ENCODE measurements at places on chromosomes 2 and 18.

DNA sequence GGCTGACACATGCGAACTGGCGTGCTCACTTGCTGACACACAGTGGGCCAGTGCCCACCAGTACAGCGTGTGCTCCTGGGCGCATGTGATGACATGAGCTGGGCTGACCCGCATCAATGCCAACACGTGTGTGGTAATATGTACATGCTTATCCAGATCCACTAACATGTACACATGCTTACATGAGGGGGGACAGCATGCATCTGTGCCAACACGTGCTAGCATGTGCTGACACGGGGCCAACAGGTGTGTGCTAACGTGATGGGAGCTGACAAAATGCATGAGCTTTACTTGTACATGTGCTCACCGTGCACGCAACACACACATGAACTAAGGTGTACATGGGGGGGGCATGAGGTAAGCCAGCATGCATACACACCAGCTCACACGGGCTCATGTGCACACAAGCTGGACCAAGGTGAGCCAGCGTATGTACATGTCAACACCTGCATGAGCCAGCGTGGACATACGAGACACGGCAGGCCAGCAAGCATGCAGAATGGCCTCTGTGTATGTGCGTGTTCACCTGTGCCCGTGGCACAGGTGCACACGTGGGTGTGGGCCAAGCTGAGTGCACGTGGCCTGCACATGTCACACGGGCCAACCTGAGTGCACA, 28.5 kb downstream of the GPC1 start:
- DNase-seq: no peak

DNA sequence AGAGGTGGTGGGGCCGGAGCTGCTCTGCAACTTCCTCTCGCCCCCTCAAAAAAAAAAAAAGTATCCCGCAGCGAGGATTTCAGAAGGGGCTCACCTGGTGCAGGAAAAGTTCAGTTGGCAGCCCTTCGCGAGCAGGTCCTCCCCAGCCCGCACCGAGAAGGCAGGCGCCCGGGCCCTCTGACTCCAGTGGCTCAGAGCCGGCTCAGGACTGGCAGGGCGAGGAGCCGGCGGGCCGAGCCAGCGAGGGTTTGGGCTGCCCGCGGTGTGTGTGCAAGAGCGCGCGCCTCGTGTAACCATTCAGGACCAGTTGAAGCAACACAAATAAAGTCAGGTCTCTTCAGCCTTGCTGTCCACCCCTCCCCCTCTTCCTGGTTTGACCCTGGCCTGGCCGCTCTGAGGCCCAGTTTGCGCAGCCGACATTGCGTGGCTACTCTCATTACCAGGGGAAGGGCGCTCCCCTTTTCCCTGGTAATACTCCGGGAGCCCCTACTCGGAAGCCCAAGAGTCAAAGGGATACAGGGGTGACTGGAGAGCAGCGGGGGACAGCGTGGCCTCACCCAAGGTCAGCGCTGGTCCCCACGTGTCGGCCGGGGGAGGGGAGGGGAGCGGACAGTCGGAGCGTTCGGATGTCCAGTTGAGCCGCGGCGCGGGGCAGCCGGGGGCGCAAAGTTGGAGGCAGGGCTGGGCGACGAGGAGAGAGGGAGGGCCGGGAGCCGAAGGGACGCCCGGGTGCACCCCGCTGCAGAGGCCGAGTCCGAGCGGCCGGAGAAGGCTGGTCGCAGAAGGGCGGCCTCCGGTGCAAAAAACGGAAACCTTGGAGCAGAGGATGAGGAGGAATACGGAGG, 12.3 kb downstream of the EN1 start:
- no peak for DNase-seq

DNA sequence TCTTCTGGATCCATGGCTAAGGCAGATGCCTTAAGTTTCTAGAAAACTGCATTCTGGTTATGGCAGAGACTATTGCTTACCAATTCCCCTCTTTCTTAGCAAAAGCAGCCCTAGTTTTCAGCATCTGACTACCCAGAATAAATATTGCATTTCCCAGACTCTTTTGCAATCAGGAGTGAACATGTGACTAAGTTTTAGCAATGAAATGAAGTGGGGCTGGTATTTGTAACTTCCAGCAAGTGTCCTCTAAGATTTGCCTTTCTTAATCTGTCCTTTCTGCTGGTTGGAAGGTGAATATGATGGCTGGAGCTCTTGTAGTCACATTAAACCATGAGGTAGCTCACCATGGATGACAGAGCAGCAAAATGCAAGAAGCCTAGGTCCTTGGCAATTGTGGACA, 132.9 kb upstream of the PKDCC start:
- no peak for DNase-seq

DNA sequence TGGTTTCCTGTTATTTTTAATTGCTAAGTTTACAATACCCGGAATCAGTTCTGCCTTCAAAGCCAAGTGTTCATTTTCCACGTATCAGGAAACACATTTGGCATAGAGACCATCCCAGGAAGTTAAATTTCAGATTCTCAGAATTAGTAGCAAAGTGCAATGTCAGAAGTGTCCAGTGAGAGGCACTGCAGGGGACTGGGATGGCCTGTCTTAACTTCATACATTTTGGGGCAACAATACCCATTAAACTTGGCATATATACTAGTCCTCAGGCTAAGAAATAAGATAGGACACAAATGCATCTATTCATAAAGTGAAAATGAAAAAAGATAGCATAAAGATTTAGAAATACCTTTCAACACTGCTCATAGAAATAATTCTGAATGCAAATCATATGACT, 1.5 kb upstream of the IL1RL2 start:
- no peak for DNase-seq

DNA sequence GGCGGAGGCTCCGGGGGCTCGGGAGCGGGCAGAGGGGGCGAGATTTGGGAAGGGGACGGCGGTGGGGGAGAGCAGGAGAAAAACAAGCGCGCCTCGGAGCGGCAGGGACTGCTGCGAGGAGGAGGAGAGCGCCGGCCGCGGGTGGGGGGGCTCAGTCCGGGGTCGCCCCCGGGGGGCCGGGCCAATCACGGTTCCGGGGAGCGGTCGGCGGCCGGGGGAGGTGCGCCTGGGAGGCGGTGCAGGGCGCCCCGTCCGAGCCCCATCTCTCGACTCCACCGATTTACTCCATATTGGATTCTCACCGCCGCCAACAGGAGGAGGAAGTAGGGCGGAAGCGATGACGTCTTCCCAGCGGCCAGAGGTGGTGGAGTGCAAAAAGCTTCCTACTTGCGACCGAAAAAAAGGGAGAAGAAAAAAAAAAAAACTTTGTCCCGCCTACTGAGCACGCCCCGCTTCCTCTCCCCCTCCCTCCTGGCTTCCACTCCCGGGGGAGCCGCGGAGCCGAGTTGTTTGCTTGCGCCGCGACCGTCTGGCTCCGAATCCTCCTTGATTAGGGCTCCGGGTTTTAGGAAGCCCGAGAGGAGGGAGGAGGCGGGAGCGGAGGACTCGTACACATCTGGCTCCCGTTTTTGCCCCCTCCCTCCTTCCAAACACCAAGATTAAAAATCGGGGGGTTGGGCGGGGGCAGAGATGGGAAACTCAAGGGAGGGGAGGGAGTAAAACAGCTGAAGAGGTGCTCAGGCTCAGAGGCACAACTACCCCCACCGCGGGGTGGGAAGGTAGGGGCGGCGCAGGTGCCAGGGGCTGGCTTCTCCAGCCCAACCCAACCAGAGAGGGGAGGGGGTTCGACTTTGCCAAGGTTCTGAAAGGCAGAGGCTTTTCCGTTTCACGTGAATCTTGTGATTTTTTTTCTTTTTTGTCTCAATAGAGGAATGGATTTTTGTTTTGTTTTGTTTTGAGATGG, at the start of gene SPRED2:
Gene SPRED2 (minus strand): TSS at position 373 of the 964 bp plus-strand sequence. CDS start 612 bp downstream, outside the sequence.
- DNase-seq: peak; percentile 92

DNA sequence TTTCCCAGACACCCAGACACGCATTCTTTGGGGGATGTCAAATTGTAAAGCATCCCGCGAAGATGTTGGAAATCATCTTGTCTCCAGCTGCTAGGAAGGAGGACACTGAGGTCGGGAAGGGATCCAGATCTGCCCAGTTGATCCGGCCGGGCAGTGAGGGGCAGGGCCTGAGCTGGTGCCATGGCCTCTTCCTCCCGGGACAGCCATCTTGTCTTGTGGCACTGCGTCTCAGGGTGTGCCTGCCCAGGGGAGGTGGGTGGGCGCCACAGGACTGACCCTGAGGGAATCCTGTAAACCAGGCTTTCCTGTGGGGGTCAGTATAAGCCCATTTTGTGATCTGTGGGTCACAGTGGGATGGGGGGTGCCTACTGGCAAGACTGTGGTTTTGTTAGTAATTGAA, 10.1 kb downstream of the TRAF3IP1 start:
- no peak for DNase-seq

- no peak for DNase-seq
Measured at GRCh38 chr2:71896385-71897136, 251.1 kb downstream of the CYP26B1 start.

- DNase-seq: no peak
Measured at GRCh38 chr18:43961722-43962121, 684.4 kb upstream of the SYT4 start.

All from AG09319 (cell line).